NCI-H2081 treated with DMSO at 0.1 percent for 48 hours (cell line): ENCODE measurements at places on chromosomes 6 and 20.

GRCh38 chr6:79305020-79305419 lies 70.5 kb upstream of the HMGN3 start:
- no peak for DNase-seq

DNA sequence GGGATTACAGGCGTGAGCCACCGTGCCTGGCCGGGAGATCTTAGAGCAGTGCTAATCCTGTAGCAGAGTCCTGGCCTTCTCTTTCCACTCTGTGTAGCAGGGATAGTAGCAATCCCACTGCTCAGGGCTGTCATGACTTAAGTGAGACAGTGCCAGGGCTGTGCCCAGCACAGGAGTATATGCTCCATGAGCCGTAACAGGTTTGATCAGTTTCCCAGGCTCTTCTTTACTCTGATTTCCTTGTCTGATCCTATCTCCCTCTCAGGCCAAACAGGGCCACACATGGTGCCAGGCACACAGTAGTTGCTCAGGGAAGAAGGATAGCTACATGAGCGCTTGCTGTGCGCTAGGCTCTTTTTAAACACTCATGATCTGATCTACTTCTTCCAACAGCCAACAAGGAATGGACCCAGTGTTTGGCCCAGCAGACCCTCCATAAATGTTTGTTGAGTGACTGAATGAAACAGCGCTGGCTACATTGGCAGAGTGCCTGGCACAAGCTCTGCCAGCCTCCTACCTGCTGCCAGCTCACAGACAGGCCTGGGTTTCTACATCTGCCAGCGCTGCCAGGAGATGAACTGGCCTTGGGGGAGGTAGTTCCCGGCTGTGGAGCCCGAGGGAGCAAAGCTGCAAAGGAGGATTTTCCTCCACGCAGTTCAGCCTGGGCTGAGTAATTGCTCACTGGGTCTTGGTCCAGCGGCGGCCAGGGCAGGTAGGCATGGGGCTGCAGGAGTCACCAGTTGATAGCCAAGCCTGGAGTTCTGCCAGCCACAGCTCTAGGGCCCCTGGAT lies 36.9 kb downstream of the SNAI1 start:
- DNase-seq, result no peak

DNA sequence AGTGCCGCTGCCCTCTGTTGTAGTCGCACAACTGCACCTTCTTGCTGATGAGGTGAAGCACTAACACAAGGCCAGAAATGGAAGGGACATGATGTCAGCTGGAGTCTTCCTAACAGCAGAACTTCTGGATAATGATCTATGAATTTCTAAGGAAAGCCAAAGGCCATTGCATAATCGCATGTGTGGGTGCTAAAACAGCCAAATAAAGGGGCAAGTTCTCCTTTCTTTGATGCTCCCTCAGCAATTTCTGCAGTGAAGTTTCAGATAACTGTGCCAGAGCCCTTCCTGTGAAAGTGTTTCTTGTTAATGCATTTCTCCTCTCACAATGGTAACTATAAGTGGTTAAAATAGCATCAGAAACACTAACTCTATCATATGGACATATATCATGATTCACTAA lies 8.0 kb upstream of the F13A1 start:
- DNase-seq, result no peak

- DNase-seq, result no peak
These were observed 124.3 kb downstream of the CDKAL1 start for GRCh38 chr6:20658516-20658915.

- DNase-seq, result no peak
These were observed 74.4 kb downstream of the SMOC2 start for GRCh38 chr6:168515376-168515775.
